ENCODE measurements at places on chromosomes 5 and 9. TPM values are rescaled to one million over a fixed set of nuclear protein-coding genes. Genes with fewer than 3 reads are reported as not detected.

Gene EXD3
- 19.3 TPM for polyA plus RNA-seq

Gene CDO1
- polyA plus RNA-seq: 25.0 TPM

Gene PCDHGB7
- 15.4 TPM for polyA plus RNA-seq

GRCh38 chr9:119963258-119963797 is 594.1 kb upstream of the BRINP1 start:
- no peak for DNase-seq

GRCh38 chr5:180018347-180019060 is 53.1 kb downstream of the RNF130 start:
- DNase-seq: no peak

DNA sequence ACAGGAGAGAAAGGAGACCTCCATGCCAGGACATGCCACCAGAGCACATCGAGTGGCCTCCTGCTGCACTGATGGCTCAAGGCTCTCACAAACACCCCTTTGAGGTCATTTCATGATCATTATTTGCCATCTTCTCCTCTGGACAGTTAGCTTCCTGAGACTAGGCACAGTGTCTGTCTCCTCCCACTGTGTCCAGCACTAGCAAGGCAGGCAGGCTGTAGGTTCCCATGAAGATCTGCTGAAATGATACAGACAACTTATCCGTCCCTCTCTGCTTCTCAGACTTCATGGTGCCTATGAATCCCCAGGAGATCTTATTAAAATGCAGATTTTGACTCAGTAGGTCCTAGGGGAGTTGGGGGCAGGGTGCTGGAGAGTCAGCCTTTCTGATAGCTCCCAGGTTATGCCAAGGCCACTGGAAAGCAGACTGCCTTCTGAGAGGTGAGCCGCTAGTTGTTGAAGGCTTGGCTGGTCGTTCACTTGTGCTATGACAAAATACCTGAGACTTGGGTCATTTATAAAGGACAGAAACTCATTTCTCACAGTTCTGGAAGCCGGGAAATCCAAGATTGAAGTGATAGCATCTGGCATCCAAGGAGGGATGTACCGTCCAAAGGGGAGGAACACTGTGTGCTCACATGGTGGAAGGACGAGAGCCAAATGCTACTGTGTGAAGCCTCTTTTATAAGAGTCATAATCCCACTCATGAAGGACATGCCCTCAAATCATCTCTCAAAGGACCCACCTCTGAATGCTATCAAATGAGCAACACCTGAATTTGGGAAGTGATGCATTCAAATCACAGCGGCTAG is 183.4 kb downstream of the SPOCK1 start:
- no peak for DNase-seq

Data from right renal pelvis (tissue), 4 donors.